ENCODE measurements at places on chromosomes 13 and 19.

GRCh38 chr13:99022941-99023340 is 45.1 kb upstream of the DOCK9 start:
- DNase-seq = no peak

- DNase-seq = no peak
Observed at GRCh38 chr13:26529441-26529840, 28.0 kb upstream of the WASF3 start.

DNA sequence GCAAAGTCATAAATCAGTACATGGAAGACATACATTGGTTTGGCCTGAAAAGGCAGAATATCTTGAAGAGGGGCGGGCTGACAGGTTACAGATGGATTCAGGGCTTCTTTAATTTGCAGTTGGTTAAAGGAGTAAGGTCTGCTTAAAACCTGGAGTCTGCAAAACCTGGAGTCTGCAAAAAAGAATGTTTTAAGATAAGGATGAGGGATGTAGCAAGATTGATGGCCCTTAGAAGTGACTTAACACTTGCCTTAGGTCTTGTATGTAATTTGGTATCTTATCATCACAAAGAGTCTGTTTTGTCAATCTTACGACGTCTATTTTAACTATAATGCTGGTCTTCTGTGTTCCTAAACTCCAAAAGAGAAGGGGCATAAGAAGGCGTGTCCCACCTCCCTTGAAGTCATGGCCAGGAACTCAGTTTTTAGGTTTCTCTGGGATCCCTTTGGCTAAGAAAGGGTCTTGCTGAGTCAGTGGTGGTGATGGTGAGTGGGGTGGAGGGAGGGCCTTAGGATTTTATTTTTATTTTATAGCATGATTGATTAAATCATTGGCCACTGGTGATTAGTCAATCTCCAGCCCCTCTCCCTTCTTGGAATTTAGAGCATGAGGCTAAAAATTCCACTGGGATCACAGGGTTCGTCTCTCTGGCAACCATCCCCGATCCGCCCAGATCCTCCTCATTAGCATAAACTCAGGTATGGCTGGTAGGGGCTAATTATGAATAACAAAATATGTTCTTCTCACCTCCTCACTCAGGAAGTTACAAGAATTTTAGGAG is 10.1 kb upstream of the HAS1 start:
- no peak for DNase-seq

- no peak for DNase-seq
Observed at GRCh38 chr13:35769812-35770211, 293.3 kb upstream of the MAB21L1 start.

DNA sequence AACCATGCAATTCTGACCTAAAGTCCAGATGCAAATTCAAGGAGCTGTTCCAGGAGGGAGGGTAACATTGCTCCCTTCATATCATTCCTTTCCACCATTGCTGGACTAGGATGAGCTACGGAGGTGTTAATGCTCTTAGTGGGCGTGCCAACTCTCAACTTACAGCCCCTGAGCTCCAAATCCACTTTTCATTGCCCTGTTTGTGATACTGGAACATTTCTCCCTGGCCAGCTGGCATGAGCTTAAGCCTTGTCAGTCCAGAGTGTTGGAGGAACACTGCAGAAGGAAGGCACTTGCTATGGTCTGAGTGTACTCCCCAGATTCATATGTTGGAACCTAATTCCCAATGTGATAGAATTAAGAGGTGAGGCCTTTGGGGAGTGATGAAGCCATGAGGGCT is 70.4 kb upstream of the FARP1 start:
- no peak for DNase-seq

- no peak for DNase-seq
Observed at GRCh38 chr13:20192836-20193161, at the start of gene GJB2. Gene GJB2, minus strand, starts transcription at chr13:20192938. Its CDS starts 3,357 bp downstream, at chr13:20189581.

- no peak for DNase-seq
Observed at GRCh38 chr19:48812094-48812929, 1.5 kb upstream of the BCAT2 start.

- DNase-seq = no peak
Observed at GRCh38 chr19:4103080-4103433, 20.9 kb downstream of the MAP2K2 start.

DNA sequence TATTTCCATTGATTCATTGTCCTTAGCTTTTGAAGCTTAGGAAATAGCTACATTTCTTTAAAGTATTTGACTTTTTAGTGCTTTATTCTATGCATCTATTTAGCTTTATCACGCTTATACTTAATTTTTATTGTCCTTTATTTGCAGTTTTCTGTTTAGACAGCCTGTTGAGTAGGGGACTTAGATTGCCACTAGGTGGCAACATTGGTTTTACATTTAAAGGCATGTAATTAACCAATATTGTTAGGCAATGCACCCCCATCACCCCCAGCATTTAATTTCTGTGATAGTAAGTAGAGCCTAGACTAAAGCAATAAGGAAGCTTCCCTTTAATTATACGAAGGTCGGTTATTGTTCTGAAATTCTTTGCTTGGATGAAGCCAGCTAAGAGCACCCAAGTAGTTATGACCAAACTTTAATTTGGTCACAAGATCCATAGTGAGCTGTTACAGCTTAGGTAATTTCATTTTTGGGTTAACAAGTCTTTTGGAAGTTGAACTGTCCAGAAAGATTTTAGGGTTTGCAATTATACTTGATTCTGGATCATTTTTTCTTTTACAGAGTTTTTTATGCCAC is 36.5 kb downstream of the B3GLCT start:
- no peak for DNase-seq

DNA sequence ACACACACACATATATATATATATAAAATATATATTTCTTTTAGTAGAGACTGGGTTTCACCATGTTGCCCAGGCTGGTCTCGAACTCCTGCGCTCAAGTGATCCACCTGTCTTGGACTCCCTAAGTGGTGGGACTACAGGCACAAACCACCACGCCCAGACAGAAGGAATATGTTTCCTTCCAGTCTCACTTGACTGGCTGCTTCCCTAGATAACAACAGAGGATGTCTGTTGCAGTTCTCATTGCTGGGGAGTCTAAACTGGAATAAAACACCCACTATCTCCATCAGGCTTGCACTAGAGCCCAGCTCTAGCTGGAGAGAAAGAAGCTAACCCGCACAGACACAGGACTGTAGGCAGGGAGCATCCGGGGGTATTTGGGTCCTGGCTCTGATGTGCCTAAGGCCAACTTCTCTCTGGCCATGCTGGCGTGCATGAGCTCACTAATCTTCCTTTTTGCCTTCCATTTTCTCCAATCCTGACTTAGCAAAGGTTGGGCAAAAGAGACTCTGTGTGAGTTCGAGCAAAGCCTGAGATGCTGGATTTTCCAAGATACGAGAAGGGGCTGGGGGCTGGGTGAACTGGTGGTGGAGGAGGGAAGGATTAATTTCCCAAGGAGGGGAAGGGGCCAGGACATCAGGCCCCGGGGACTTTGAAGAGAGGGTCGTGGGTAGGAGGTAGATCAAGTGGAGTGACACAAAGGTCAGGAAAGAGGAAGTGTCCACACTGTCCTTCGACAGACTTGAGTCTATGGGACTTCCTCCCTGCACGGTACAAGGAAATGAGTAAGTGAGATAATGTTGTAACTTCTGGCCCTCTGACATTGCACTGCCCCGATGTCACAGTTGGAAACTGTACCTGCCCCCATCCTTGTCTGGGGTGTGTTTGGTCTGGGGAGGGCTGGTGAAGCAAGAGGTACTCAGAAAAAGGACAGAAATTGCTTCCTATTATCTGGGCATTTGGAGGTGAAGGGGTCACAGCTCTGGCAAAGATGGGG is 22.5 kb upstream of the ALOX5AP start:
- DNase-seq = no peak

GRCh38 chr13:41833831-41834230 is 127.1 kb downstream of the VWA8 start:
- DNase-seq = no peak

GRCh38 chr19:18167975-18168645 is 5.5 kb upstream of the IFI30 start:
- no peak for DNase-seq

GRCh38 chr13:76696370-76696769 is 189.8 kb downstream of the KCTD12 start:
- DNase-seq = no peak

DNA sequence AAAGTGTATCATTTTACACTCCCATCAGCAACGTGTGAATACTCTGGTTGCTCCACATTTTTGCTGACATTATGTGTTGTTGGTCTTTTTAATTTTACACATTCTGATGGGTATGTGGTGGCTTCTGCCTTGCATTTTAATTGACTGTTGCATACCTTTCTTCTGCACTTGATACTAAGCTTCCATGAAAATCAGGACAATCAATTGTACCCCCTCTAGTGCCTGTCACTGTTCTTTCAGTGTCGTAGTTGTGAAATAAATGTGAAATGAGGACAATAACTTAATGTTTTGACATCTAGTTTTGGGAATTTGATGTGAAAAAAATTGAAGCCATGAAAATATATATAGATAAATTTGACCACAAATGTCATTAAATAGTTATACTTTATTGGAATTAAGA is 6.7 kb downstream of the IFT88 start:
- no peak for DNase-seq

GRCh38 chr13:27977476-27978300 is 8.6 kb upstream of the CDX2 start:
- no peak for DNase-seq

GRCh38 chr19:12788682-12789097 is 2.6 kb upstream of the JUNB start:
- no peak for DNase-seq

GRCh38 chr19:3125900-3126524 is 9.8 kb upstream of the GNA15 start:
- no peak for DNase-seq

GRCh38 chr13:20969182-20969581 is 66.6 kb upstream of the XPO4 start:
- no peak for DNase-seq

GRCh38 chr13:112718318-112718717 is 28.5 kb downstream of the ATP11A start:
- no peak for DNase-seq

- DNase-seq = no peak
Observed at GRCh38 chr13:93881411-93881810, 598.1 kb downstream of the DCT start.

- DNase-seq = no peak
Observed at GRCh38 chr19:55091955-55092354, 16.3 kb downstream of the EPS8L1 start.
